ENCODE measurements at places on chromosomes 13 and 19.

DNA sequence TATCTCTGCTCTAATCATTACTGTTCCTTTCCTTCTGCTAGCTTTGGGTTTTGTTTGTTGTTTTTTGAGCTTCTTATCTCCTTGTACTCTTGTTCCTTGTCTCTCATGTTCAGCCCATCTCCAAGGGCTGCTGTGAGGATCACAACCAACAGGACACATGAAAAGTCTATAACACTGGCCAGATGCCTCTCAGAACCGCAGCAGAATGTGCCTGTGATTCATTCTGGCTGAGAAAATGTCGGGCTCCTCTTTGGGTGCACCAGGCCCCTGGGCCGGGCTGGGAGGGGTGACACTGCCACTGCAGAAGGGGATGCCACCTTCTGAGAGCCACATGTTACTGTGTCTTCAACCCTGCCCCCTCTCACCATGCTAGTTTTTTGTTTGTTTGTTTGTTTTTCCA, 48.0 kb downstream of the GGACT start:
- no peak for DNase-seq

- DNase-seq, result no peak
Measured at GRCh38 chr19:18506101-18506930, 15.6 kb downstream of the ELL start.

GRCh38 chr13:101401196-101401595, 15.1 kb downstream of the NALCN start:
- DNase-seq, result no peak

GRCh38 chr19:8174706-8175105, 25.3 kb upstream of the FBN3 start:
- DNase-seq, result no peak

DNA sequence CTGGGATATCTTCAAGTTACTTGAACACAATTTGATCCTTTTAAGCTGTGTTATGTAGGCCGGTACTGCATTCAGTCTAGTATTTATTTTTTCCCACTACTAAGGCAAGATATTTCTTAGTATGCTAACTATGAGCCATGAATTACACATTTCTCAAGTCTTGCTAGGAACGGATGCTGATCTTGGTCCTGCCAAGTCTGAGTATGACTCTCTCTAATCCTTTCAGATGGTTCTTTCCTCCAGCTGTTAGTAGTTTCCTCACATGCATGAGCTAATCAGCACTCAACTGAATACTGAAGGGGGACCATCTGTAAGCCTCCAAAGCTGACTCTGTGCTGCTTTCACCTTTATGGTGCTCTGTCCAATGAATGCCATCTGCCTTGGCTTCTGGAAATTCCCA, 460.3 kb downstream of the KCTD12 start:
- DNase-seq, result no peak

GRCh38 chr19:3100331-3100730, 6.2 kb downstream of the GNA11 start:
- DNase-seq, result no peak

GRCh38 chr13:68748038-68748437, 1359.6 kb upstream of the ATXN8OS start:
- no peak for DNase-seq

- no peak for DNase-seq
Measured at GRCh38 chr13:28273919-28274318, 135.6 kb downstream of the PAN3 start.

DNA sequence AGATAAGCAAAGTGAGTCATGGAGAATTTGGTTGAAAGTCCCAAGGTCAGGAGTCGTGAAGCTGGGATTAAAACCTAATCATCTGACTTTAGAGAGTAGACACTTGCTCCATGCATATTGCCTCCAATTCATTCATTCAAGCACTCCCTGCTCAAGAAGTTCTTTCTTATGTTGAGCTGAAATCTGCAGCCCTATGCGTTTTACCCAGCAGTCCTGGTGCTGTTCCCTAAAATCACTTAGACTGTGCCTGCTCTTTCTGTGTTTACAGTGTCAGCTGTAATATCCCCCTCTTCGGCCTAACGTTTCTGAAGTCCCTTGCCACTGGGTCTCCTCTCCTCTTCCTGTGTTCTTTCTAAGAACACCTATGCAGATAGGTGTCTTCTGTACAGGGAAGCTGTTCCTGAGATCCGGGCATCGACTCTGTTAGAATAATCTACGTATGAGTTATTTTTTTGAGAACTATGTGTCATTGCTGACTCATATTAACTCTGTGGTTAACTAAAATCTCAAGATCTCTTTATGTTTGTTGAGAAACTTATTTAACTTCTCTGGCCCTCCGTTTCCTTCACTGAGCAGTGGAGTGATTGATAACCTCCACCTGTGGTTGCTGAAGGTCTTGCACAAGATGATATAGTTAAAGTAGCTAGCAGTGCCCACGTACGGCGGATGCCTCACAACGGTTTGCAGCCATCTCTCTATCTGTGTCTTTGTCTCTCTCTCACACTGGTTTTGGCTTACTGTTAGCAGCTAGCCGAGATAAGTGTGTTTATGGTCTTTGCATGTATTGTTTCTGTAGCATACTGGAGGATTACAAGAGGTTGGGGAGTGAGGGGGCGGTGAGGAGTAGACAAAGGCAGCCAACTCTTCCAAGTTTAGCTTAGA, 4.7 kb downstream of the ALOX5AP start:
- DNase-seq, result peak; percentile 37

- no peak for DNase-seq
Measured at GRCh38 chr19:10735741-10736140, 17.9 kb downstream of the DNM2 start.

DNA sequence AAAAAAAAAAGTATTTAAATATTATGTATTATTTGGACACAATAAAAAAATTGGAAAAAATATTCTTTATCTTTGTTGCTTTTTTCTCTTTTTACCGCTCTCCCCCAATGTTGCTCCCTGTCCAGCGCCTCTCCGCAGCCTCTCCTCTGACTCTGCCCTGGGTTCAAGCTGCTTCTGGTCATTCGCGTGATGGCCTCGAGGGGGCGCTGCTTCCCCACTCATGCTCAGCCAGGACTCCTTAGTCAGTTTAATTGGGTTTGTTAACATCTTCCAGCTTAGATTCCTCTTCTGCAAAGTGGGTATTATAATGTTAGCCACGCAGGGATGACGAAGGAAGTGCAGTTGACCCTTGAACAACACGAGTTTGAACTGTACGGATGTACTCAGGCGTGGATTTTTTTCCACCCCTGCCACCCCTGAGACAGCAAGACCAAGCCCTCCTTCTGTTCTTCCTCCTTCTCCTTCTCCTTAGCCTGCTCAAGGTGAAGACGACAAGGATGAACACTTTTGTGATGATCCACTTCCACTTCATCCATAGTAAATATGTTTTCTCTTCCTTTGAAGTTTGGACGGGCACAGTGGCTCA, 4.9 kb upstream of the NWD1 start:
- no peak for DNase-seq

- no peak for DNase-seq
Measured at GRCh38 chr19:8320564-8321066, 560 bp downstream of the NDUFA7 start.

Measured in stimulated activated CD8-positive, alpha-beta memory T cell treated with anti-CD3 and anti-CD28 coated beads, Interleukin-2, amount 100 ng/mL, for 1 hour (primary cell).